ENCODE measurements at places on chromosomes 13 and 19. TPM values are rescaled to one million over a fixed set of nuclear protein-coding genes. Genes with fewer than 3 reads are reported as not detected.
A peak's percentile ranks its signal among the peaks of the same experiment; 100 is the strongest.

DNA sequence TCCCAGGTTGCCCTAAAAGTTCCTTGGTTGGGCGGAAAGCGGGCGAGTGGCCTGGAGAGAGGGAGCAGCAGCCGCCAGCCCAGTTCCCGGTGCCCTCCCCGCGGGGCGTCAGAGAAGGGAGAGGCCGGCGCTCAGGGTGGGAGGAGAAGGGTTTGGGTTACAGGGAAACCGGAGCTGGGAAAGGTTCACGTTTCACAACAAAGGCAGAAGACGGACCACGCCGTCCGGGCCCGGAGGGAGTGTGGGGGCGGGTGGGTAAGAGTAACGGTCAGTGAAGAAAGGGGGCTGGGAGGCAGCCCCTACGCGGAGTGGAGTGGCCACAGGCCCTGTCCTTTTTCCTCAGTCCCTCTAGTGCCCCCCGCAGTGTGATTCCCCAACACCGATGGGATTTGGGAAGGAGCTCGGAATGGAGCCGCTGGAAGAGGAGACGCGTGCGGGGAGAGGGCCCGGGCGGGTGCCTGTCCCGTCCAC lies 1.6 kb downstream of the SIX5 start:
- H3K4me1 ChIP-seq, result peaks cover 40% of the 10 kb centered on the region
- H3K36me3 ChIP-seq, result no peaks in the 10 kb centered on the region
- H3K4me3 ChIP-seq, result peak overlapping the region; percentile 83
- H3K27me3 ChIP-seq, result no peaks in the 10 kb centered on the region

The IRGQ gene
- 72.7 TPM for total RNA-seq

The CYP4F12 gene
- not detected for total RNA-seq

GRCh38 chr13:94251831-94252608 lies 227.5 kb downstream of the DCT start:
- no peaks in the 10 kb centered on the region for H3K27me3 ChIP-seq
- H3K4me1 ChIP-seq, result no peaks in the 10 kb centered on the region
- no peak overlapping the region for H3K4me3 ChIP-seq
- DNase-seq, result no peak

DNA sequence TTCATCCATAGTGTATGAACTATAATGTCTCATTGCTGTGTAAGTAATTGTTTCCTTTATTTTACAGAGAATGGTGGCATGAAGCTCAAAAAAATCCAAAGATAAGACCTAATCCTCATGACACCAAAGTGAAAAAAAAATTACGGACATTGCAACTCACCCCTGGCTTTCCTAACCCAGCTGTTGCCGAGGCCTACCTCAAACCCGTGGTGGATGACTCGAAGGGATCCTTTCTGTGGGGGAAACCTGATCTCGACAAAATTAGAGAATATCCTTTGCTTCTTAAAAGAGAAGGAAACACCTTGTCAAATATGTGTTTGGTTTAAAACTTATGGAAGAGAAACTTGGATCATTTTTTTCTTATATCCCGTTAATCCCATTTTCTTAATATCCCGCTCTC lies 26.3 kb downstream of the ERCC5 start:
- H3K36me3 ChIP-seq, result peaks cover 17% of the 10 kb centered on the region
- no peak overlapping the region for H3K4me3 ChIP-seq
- no peak overlapping the region for H3K27ac ChIP-seq
- no peak for DNase-seq
- no peaks in the 10 kb centered on the region for H3K27me3 ChIP-seq

- peaks cover 7% of the 10 kb centered on the region for H3K4me1 ChIP-seq
- H3K4me3 ChIP-seq, result no peak overlapping the region
- DNase-seq, result no peak
- H3K27me3 ChIP-seq, result no peaks in the 10 kb centered on the region
Measured at GRCh38 chr13:89796196-89796595, 1551.3 kb upstream of the MIR17HG start.

- no peaks in the 10 kb centered on the region for H3K36me3 ChIP-seq
- H3K27ac ChIP-seq, result no peak overlapping the region
- H3K4me1 ChIP-seq, result peaks cover 31% of the 10 kb centered on the region
- no peak for DNase-seq
Measured at GRCh38 chr13:20680416-20681080, 23.0 kb upstream of the IL17D start.

The TMEM150B gene
- not detected for total RNA-seq

GRCh38 chr13:70016116-70016515 lies 91.5 kb upstream of the ATXN8OS start:
- no peaks in the 10 kb centered on the region for H3K27me3 ChIP-seq
- DNase-seq, result no peak
- H3K36me3 ChIP-seq, result no peaks in the 10 kb centered on the region

- no peak overlapping the region for H3K4me3 ChIP-seq
- H3K36me3 ChIP-seq, result no peaks in the 10 kb centered on the region
- DNase-seq, result no peak
- H3K4me1 ChIP-seq, result no peaks in the 10 kb centered on the region
Measured at GRCh38 chr13:108427355-108427754, 157.8 kb downstream of the TNFSF13B start.

DNA sequence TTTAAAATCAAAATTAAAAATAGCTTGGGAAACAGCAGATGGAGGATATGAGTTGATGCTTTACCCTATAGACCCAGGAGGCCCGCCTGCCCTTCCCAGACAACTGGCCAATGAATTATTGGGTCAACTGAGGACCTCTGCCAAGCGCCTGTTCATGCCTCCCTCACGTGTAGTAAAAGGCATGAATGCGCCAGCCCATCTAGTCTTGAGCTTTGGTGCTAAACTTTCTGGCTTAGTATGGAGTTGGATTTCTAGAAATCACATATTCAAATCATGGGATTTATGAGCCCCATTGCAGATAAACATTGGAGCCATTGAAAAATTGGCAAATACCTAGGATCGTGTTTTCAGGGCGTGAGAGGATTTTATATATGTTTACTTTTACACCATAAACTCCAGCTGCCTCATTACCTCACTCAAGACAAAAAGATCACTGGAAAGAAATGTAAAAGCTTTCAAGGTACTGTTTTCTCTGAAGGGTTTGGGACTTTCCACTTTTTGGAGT lies 47.1 kb downstream of the COL4A2 start:
- H3K36me3 ChIP-seq, result peaks cover 7% of the 10 kb centered on the region
- H3K4me1 ChIP-seq, result peaks cover 28% of the 10 kb centered on the region
- H3K27me3 ChIP-seq, result no peaks in the 10 kb centered on the region
- no peak for DNase-seq
- H3K27ac ChIP-seq, result no peak overlapping the region

The ZNF541 gene
- total RNA-seq, result 0.42 TPM

- H3K4me3 ChIP-seq, result no peak overlapping the region
- no peaks in the 10 kb centered on the region for H3K27me3 ChIP-seq
- no peak for DNase-seq
- no peak overlapping the region for H3K27ac ChIP-seq
Measured at GRCh38 chr19:27846944-27847343, 1366.0 kb downstream of the UQCRFS1 start.

The OVOL3 gene
- total RNA-seq, result not detected

GRCh38 chr13:64936879-64937278 lies 2293.3 kb downstream of the PCDH9 start:
- H3K36me3 ChIP-seq, result no peaks in the 10 kb centered on the region
- H3K27me3 ChIP-seq, result no peaks in the 10 kb centered on the region
- H3K4me3 ChIP-seq, result no peak overlapping the region
- no peaks in the 10 kb centered on the region for H3K4me1 ChIP-seq
- DNase-seq, result no peak

The CCDC169 gene
- total RNA-seq, result 57.1 TPM

The SHISA2 gene
- 33.4 TPM for total RNA-seq

DNA sequence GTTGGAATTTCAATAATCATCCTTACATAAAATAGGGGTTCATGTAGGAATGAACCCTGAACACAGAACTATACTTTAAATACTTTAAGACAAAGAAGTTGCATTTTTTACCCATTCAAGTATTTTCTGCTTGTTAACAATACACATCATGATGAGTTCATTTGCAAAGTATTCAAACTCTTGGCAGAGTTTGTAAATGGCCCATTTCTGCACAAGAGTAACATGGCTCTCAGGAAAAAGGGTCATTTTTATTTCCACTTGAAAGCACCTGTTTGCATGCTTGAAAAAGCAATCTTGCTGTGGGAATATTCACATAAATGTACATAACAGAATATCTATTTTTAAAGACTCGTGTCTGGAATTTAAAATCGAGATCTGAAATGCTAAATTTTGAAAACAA lies 18.1 kb downstream of the ESD start:
- DNase-seq, result no peak
- no peaks in the 10 kb centered on the region for H3K27me3 ChIP-seq
- no peaks in the 10 kb centered on the region for H3K4me1 ChIP-seq
- H3K36me3 ChIP-seq, result peaks cover 11% of the 10 kb centered on the region
- no peak overlapping the region for H3K27ac ChIP-seq
- H3K4me3 ChIP-seq, result no peak overlapping the region

DNA sequence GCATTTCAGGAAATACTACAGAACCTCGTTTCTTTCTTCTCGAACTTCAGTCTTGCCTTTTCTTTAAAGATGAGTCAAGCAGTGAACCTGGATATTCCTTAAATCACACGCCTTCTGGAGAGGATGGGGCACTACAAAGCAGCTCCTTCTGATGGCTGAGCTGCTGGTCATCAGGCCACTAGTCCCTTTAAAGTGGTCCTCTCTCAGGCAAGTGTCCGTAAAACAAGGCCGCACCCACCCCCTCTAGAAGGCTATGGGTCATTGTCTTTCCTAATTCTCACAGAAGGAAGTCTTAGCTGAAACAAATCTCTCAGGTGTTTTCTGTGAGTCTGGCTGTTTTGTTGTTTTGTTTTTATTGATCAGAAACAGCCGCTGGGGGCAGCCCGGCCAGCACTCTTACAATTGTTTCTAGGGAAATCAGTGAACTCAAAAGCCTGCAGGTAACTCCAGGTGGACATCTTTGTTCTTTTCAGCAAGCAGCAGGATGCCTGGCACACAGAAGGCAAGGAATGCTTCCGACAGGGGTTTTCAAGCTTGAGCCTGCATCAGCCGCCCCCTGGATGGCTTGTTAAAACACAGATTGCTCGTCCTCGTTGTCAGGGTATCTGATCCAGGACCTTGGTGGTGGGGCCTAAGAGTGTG lies 45.4 kb downstream of the MBNL2 start:
- H3K27ac ChIP-seq, result peak overlapping the region; percentile 90
- no peak overlapping the region for H3K4me3 ChIP-seq
- H3K27me3 ChIP-seq, result no peaks in the 10 kb centered on the region
- H3K36me3 ChIP-seq, result no peaks in the 10 kb centered on the region
- DNase-seq, result peak; percentile 85

DNA sequence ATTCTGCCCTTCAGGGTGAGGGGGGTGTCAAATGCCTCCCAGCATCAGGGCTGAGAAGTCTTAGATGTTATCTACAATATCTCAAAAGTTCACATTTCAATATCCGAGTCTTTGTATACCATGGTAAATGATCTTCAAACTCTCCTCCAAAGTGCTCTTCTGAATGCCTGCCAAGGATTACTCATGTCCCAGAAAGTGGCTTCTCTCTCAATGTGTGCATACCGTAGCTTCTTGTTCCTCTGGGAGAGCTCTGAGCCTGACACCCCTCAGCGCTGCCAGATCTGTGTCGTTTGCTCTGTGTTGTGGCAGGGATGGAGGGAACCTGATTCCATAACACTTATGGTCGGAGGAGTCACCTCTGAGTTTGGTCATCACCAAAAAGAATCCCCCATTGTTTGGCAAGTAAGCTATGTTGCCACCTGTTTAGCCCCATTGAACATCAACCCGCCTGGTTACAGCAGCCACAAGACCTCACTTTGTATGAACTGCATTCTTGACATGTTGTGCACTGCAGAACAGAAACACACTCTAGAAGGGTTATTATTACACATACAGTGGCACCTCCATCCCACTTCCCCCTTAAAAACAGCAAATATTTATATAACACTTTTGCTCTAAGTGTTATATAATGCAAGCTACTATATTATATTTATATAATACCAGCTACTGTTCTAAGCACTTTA lies 163.1 kb upstream of the MIR17HG start:
- no peaks in the 10 kb centered on the region for H3K4me1 ChIP-seq
- H3K4me3 ChIP-seq, result no peak overlapping the region
- no peak overlapping the region for H3K27ac ChIP-seq

The PEPD gene
- total RNA-seq, result 89.2 TPM

DNA sequence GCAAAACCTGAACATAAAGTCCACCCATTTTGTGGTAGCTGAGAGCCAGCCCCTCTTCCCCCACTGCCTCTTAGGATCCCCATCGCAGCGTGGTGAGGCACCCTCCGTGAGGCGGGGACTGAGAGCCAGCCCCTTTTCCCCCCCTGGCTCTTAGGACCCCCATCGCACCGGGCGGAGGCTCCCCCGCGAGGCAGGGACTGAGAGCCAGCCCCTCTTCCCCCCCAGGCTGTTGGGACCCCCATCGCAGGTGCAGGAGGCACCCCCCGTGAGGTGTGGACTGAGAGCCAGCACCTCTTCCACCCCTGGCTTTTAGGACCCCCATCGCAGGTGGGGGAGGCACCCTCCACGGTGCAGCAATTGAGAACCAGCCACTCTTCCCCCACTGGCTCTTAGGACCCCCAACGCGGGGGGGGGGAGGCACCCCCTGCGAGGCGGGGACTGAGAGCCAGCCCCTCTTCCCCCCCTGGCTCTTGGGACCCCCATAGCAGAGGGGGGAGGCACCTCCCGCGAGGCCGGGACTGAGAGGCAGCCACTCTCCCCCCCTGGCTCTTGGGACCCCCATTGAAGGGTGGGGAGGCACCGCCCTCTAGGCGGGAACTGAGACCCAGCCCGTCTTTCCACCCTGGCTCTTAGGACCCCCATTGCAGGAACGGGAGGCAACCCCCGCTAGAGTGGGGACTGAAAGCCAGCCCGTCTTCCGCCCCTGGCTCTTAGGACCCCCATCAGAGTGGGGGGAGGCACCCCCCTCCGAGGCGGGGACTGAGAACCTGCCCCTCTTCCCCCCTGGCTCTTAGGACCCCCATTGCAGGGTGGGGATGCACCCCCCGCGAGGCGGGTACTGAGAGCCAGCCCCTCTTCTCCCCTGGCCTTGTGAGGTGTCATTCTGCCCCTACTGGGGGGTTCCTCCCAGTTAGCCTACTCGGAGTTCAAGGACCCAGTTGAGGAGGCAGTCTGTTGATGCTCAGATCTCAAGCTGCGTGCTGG lies 366.4 kb upstream of the SPRY2 start:
- H3K27ac ChIP-seq, result no peak overlapping the region
- H3K36me3 ChIP-seq, result no peaks in the 10 kb centered on the region
- no peak for DNase-seq
- no peaks in the 10 kb centered on the region for H3K27me3 ChIP-seq
- H3K4me3 ChIP-seq, result no peak overlapping the region

DNA sequence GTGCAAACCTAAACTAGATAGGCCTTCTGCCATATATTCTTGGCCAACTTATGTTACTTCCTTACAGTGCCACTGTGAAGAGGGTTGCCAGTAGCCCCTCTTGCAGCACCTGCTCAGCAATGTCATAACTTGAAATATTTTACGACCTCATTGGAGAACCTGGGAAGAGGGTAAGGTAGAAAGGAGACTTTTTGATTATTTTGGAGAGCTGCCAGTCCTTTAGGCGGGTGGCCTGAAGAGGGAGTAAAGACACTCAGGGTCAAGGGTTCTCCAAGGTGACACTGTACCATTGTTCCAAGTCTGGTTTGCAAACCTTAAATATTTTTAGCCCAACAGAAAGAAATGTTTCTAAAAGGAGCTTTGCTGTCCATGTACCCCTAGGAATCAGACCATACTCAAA lies 118.3 kb downstream of the FLT1 start:
- H3K36me3 ChIP-seq, result peaks cover 1% of the 10 kb centered on the region
- no peaks in the 10 kb centered on the region for H3K27me3 ChIP-seq
- no peak overlapping the region for H3K4me3 ChIP-seq
- no peak for DNase-seq
- H3K4me1 ChIP-seq, result peaks cover 40% of the 10 kb centered on the region

- no peak for DNase-seq
- no peaks in the 10 kb centered on the region for H3K36me3 ChIP-seq
- H3K27ac ChIP-seq, result no peak overlapping the region
- no peaks in the 10 kb centered on the region for H3K27me3 ChIP-seq
- H3K4me3 ChIP-seq, result no peak overlapping the region
Measured at GRCh38 chr13:45257638-45258333, 56.9 kb upstream of the KCTD4 start.

The DCT gene
- total RNA-seq, result not detected

The ZNF730 gene
- total RNA-seq, result 37.9 TPM

Data from GM23338 (cell line).